GM12891 (cell line): ENCODE measurements at places on chromosomes 4 and X.

DNA sequence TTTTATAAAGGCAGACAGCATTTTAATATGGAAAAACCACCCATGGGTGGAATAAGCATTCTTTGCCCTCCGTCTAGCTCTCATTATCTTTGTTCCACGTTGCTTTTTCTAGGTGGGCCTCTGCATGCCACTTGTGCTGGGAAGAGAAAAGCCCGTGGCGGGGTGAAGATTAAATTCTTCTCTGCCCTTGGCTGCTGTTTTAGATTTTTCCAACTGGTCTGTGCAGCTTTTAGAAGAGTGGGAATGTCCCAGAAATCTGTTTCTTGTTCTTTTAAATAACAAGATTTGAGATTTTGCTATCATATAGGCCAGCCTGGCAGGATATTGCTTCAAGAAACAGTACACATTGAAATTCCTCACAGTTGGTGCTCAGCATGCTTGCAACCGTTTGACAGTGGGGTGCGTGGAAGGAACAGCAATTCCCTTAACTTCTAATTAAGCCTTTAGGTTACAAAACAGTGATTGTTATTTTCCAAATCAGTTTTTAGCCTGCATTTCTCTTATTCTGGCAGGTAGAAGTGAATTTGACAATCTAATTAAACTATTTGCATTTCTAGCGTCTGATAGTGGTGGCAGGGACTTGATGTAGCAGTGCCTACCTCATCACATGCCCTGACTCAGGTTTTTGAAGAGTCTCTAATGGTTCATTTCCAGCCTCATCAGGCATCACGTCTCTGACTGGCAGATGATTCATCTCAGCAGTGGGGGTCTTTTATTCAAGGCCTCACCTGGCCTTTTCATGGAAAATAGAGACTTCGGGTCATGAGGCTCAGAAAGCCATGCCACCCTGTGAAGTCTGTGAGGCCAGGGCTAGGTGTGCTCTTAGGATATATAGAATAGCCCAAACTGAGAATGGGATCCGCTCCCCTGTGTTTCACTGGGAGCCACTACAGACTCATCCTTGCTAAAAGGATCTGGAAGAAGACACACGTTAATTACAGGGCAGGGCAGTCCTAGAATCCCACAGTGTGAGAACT, 50.8 kb downstream of the PPEF1 start:
- DNase-seq = no peak

- DNase-seq = no peak
These were observed 51.4 kb upstream of the BCLAF3 start for GRCh38 chrX:20042221-20042620.

DNA sequence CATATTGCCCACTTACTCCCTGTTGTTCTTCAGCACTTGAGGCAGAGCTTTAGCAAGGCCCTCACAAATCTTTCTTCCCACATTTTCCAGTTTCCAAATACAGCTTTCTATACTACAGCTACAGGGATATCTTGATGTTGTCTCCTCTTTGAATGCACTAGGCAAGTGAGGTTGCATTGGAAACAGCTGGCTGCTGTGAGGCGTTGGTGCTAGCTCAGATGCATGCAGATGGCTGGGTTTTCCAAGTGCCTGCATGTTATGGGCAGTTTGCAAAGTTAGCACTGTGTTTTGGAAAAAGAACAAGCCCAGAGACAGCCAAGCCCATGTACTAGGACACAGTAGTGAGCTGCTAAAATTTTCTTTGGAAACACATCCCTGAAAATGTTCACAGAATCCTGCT, 315.1 kb upstream of the RASGEF1B start:
- DNase-seq = no peak

- DNase-seq = peak; percentile 73
These were observed 69.3 kb downstream of the MGST2 start for GRCh38 chr4:139734875-139735380.

- no peak for DNase-seq
These were observed 25.2 kb downstream of the MANBA start for GRCh38 chr4:102735582-102735981.

- no peak for DNase-seq
These were observed 31.1 kb downstream of the NHSL2 start for GRCh38 chrX:71941776-71942175.

DNA sequence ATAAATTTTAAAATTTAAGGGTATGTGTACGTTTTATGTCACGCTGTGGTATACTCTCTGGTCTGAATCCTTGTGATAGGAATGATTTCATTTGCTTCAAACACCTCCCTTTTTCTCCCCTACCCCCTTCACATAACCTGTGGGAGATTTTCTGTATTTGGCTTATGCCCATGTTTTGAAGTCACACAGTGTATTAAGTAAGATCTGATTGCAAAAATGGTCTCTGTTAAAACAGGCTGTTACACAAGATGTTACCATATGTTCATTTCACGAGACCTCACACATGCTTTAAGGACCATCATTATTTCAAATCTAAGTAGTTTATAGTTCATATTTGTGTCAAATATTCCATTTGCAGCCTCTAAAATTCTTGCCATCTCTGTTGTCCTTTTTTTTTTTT, 63.5 kb downstream of the TMEM131L start:
- no peak for DNase-seq

DNA sequence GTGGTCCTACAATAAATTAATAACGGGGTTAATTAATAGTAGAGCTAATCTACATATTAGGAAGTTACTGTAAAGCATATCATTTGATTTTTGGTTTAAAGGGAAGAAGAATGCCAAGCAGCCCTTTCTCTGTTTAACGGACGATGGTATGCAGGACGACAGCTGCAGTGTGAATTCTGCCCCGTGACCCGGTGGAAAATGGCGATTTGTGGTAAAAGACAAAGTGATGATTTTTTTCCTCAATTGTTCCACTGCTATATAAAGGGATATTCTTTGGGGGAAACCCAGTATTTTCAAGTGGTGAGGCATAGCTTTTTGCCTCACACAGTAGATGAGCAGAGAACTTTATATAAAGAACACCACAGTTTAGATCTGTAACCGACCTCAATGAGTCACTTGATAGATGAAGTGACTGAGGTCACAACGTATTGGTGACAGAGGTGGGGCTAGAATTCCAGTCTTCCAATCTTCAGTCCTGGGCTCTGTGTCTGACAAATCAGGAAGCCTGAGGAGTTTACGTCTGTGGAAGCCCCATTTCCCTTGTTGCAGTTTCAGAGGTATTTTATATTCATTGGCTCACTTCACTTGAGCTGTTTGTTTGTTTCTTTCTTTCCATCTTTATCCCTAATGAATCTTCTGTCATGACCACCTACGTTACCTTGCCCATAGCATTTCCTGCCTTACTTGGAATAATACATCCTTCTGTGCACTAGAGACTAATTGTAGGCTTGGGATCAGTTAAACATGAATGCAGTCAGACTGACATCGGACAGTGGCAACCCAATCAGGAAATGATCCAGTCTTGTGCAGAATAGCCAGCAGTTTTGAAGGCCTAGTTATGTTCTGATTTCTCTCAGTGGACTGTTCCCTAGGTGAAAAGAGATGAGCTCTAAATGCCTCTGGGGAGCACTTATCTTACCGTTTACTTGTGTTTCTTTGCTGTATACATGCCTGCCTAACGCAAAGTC, 30.1 kb downstream of the ZRSR2 start:
- no peak for DNase-seq
